ENCODE measurements at places on chromosomes 12 and 14.

GRCh38 chr12:120404271-120404670 is 33.6 kb upstream of the COX6A1 start:
- no peaks in the 10 kb centered on the region for H3K36me3 ChIP-seq
- H3K4me1 ChIP-seq, result no peaks in the 10 kb centered on the region
- no peak for DNase-seq
- H3K4me3 ChIP-seq, result no peak overlapping the region
- H3K27me3 ChIP-seq, result no peaks in the 10 kb centered on the region

DNA sequence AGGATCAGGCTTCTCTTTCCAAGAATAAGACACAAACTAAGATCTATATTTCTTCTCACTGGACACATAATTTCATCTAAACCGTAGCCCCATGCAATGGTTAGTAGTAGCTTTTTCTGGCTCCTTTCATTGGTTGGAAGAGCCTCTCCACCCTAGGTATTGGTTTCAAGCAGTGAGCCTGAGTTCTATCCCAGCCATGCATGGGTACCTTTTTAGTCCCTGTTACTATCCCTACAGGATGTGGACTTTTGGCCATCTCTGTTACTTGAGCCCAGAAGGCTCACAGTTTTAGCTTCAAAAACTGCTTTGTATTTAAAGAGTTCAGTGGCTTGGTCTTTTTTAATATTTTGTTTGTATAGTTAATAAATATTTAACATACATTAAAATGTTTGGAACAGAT is 16.1 kb downstream of the PPM1A start:
- H3K4me1 ChIP-seq, result no peaks in the 10 kb centered on the region
- H3K27ac ChIP-seq, result no peak overlapping the region
- H3K4me3 ChIP-seq, result no peak overlapping the region
- DNase-seq, result no peak

DNA sequence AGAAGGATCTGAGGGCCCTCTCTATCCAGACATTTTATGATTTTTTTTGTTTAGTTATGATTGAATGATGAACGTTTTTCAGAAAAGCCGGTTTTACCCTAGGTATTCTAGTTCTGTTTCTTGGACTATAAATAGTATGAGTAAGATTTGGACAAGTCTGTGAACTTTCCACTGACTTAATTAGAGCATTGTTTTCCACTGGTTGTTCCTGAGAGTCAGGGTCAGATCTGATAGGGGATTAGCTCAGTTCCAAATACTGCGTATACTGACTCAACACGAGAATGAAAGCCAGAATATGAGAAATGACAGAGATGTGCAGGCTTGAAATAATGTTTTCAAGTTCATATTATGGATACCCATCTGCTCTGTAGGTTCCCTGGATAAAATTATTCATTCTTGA is 361.6 kb downstream of the AEBP2 start:
- no peak for DNase-seq
- no peak overlapping the region for H3K4me3 ChIP-seq
- no peaks in the 10 kb centered on the region for H3K36me3 ChIP-seq
- H3K4me1 ChIP-seq, result no peaks in the 10 kb centered on the region
- no peaks in the 10 kb centered on the region for H3K27me3 ChIP-seq

DNA sequence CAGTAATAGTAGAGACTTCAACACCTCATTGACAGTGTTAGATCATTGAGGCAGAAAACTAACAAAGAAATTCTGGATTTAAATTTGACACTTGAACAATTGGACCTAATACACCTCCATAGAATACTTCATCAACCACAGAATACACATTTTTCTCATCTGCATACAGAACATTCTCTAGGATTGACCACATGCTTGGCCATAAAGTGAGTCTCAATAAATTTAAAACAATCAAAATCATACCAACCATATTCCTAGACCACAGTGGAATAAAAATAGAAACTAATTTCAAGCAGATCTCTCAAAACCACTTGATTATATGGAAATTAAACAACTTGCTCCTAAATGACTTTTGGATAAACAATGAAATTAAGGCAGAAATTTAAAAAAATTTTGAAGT is 82.3 kb downstream of the SLC38A4 start:
- H3K27me3 ChIP-seq, result no peaks in the 10 kb centered on the region
- no peak overlapping the region for H3K27ac ChIP-seq
- DNase-seq, result no peak
- no peaks in the 10 kb centered on the region for H3K4me1 ChIP-seq
- no peak overlapping the region for H3K4me3 ChIP-seq

DNA sequence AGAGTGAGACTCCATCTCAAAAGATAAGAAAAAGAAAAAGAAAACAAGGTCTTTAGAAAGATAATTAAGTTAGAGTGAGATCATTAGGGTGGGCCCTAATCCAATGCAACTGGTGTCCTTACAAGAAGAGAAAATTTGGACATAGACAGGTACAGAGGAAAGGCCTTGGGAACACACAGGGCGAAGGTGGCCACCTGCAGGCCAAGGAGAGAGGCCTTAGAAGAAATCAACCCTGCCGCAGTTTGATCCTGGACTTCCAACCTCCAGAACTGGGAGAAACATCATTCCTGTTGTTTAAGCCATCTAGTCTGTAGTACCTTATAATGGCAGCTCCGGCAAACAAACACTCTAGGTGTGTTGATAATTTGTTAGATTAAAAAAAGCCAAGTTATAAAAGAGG is 491.9 kb downstream of the MED13L start:
- H3K4me3 ChIP-seq, result no peak overlapping the region
- no peak for DNase-seq
- no peaks in the 10 kb centered on the region for H3K36me3 ChIP-seq
- H3K27me3 ChIP-seq, result peaks cover 5% of the 10 kb centered on the region
- no peak overlapping the region for H3K27ac ChIP-seq
- H3K4me1 ChIP-seq, result no peaks in the 10 kb centered on the region

- no peak for DNase-seq
- H3K27ac ChIP-seq, result no peak overlapping the region
- peaks cover 5% of the 10 kb centered on the region for H3K36me3 ChIP-seq
- no peak overlapping the region for H3K4me3 ChIP-seq
Measured at GRCh38 chr14:23559010-23559925, 3.2 kb downstream of the THTPA start.

GRCh38 chr12:49548481-49548821 is 9.6 kb downstream of the KCNH3 start:
- H3K27ac ChIP-seq, result no peak overlapping the region
- no peaks in the 10 kb centered on the region for H3K4me1 ChIP-seq
- DNase-seq, result no peak
- no peaks in the 10 kb centered on the region for H3K36me3 ChIP-seq
- H3K4me3 ChIP-seq, result no peak overlapping the region

DNA sequence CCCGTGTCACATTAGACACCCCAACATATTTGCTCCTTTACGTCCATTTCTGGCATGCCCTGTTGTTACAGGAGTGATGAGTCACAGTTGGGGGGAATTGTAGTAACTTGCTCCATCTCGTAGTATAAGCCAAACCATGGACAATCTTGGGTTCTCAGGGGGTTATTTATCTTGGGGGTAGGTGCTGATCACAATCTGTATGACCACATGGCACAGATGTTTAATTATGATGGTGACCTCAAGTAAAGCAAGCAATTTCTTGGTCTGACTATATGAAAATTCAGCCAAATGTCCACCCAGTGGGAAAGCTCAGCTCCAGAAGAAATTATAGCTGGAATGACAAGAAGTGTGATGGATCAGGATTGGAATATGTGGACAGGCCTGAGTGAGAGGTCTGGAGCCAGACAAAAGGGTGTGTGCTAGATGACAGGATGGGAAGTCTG is 32.1 kb upstream of the STON2 start:
- peaks cover 23% of the 10 kb centered on the region for H3K27me3 ChIP-seq
- H3K27ac ChIP-seq, result no peak overlapping the region
- H3K4me1 ChIP-seq, result no peaks in the 10 kb centered on the region
- no peak overlapping the region for H3K4me3 ChIP-seq
- H3K36me3 ChIP-seq, result no peaks in the 10 kb centered on the region

DNA sequence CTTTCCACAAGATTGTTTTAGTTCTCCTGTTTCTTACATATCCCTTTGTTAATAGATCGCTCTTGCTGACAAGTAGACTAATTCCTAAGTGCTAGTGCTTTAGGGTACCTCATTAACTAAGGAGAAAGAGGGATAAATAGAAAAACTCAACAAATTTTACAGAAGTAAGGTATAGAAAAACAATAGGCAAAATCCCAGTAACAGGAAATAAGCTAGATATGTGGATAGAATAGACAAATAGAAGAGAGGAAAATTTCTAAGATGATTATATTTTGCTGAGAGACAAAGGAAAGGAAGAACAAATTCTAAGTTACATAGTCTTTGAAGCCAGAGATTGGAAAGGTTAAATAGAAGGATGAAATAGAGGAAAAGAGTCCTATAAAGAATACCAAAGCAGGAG is 1.0 kb downstream of the CD69 start:
- H3K27ac ChIP-seq, result no peak overlapping the region
- H3K27me3 ChIP-seq, result no peaks in the 10 kb centered on the region
- no peak for DNase-seq
- H3K4me1 ChIP-seq, result no peaks in the 10 kb centered on the region
- no peaks in the 10 kb centered on the region for H3K36me3 ChIP-seq

GRCh38 chr12:85016413-85016812 is 19.7 kb downstream of the TSPAN19 start:
- H3K4me3 ChIP-seq, result no peak overlapping the region
- no peaks in the 10 kb centered on the region for H3K36me3 ChIP-seq
- H3K27me3 ChIP-seq, result no peaks in the 10 kb centered on the region
- H3K4me1 ChIP-seq, result no peaks in the 10 kb centered on the region

DNA sequence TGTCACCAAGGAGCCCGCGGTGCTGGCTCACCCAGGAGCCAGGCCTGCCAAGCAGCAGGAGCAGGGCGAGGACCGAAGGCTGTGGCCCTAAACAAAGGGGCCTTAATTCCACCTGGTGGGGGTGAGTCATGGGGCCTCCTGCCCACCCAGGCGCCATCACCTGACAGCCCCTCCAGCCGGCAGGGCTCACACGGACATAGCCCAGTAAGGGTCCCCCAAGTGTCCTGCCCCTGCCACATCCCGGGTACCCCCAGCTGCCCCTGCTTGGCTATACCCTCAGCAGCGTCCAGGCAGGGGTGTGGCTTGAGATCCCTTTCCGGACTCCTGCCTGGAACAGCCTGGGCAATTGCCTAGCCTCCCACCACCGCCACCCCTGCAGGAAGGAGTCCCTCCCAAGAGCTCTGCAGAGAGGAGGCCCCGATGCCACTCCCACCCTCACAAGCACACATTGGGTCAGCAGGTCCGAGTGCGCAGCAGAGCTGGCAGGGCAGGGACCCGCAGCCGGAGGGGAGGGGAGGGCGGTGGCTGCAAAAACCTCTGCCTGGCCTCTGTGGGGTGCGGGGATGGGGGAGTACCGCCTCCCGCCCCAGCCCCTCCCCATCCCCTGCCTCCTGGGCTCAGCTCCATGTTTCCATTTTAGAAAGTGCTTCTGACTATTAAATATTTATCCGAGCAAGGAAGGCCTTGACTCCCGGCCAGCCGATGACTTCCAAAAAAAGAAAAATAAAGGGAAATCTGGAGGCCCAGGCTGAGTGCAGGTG is 4.6 kb downstream of the AHNAK2 start:
- peak overlapping the region; percentile 93 for H3K27ac ChIP-seq
- H3K36me3 ChIP-seq, result peaks cover 2% of the 10 kb centered on the region
- no peaks in the 10 kb centered on the region for H3K27me3 ChIP-seq
- no peak for DNase-seq

DNA sequence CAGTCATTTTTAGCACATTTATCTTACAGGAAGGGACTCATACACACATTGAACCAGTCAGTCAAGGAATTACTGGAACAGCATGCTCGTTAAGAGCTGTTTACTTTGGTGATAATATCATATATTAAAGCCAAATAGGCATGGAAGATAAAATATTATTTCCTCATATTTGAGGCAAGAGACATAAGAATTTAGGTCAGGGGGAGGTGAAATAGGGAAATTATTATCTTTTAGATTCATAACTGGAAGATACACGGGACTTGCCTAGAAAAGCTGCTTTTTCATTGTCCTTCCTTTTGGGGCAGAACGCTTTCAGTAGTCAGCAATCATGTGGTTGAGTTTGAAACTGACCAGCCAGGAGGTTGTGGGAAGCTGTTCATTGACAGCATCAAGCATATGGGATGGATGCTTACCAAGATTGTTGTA is 72.5 kb downstream of the NTN4 start:
- no peak overlapping the region for H3K27ac ChIP-seq
- DNase-seq, result no peak
- H3K27me3 ChIP-seq, result no peaks in the 10 kb centered on the region
- no peaks in the 10 kb centered on the region for H3K4me1 ChIP-seq

GRCh38 chr14:83646228-83646627 is 1883.7 kb upstream of the FLRT2 start:
- no peak for DNase-seq
- no peak overlapping the region for H3K27ac ChIP-seq
- H3K4me3 ChIP-seq, result no peak overlapping the region

DNA sequence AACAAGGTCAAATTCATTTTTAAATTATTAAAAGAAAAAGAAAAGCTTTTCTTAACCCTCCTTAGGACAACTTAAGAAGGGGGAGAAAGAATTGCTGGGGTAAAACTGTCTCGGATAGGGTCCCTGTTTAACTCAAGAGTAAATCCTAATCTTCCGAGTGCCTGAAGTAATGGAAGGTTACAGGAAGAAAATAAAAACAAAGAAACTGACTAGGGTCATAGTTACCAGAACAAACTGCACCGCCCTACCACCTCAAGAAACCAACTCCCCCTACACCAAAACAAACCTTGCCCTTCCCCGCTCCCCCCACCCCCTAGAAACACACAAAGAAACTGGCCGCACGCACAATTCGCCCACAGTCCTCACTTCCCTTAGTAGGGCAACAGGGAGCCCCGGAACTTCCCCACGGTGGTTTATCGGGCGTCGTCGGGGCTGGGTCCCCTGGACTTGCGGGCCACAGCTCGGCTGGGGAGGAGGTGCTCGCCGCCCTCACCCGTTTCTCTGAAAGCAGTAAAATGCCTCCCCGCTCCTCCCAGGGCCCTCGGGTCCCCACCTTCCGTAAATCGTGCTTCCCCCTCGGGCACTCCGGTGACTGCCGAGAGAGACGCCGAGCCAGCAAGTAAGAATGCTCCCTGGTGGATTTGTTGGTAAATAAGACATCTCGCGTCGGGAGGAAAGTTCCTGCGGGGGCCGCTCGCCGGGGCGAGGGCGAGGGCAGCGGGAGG is 2.4 kb downstream of the SINHCAF start:
- peak overlapping the region; percentile 98 for H3K27ac ChIP-seq
- H3K4me3 ChIP-seq, result peak overlapping the region; percentile 93
- H3K36me3 ChIP-seq, result no peaks in the 10 kb centered on the region
- 0 out of 2 replicates have a peak, but pooled peaks cover 5% of the 10 kb centered on the region for H3K27me3 ChIP-seq

- no peak for DNase-seq
- H3K4me1 ChIP-seq, result no peaks in the 10 kb centered on the region
- H3K27me3 ChIP-seq, result no peaks in the 10 kb centered on the region
- H3K27ac ChIP-seq, result no peak overlapping the region
Measured at GRCh38 chr12:20931894-20932293, 121.4 kb downstream of the SLCO1B3 start.

- H3K4me1 ChIP-seq, result peaks cover 77% of the 10 kb centered on the region
- H3K4me3 ChIP-seq, result peak overlapping the region; percentile 72
- H3K36me3 ChIP-seq, result no peaks in the 10 kb centered on the region
- no peak for DNase-seq
Measured at GRCh38 chr12:46385438-46385837, 12.9 kb upstream of the SLC38A2 start.

- H3K4me1 ChIP-seq, result peaks cover 8% of the 10 kb centered on the region
- no peak overlapping the region for H3K4me3 ChIP-seq
- H3K36me3 ChIP-seq, result no peaks in the 10 kb centered on the region
- peak overlapping the region; percentile 63 for H3K27ac ChIP-seq
- H3K27me3 ChIP-seq, result no peaks in the 10 kb centered on the region
Measured at GRCh38 chr14:68466491-68466977, 326.3 kb downstream of the ZFP36L1 start.

Measured in Panc1 (cell line).